ENCODE measurements at places on chromosomes 7 and 10.

- no peak for DNase-seq
These were observed 8.4 kb downstream of the LHPP start for GRCh38 chr10:124469956-124470484.

DNA sequence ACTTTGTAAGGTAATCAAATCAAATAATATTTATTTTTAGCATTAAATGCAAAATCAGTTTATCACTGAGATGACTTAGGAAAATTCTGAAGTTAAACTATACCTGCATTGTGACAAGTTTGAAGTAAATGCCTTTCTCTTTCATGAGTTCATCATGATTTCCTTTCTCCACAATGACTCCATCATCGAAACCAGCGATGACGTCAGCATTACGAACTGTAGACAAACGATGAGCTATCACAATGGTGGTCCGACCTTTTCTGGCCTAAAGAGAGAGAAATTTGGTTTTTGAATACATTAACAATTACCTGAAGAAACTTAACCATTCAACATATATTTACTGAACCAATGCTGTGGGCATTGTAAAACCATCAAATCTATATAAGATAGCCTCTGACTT lies 54.9 kb downstream of the ABCB1 start:
- DNase-seq, result no peak

- DNase-seq, result no peak
These were observed 303.4 kb downstream of the XPNPEP1 start for GRCh38 chr10:109619914-109620313.

GRCh38 chr10:13787015-13787421 lies 200.3 kb downstream of the PRPF18 start:
- DNase-seq, result peak; percentile 45

- DNase-seq, result no peak
These were observed 96.3 kb downstream of the RAB11FIP2 start for GRCh38 chr10:117950408-117950807.

DNA sequence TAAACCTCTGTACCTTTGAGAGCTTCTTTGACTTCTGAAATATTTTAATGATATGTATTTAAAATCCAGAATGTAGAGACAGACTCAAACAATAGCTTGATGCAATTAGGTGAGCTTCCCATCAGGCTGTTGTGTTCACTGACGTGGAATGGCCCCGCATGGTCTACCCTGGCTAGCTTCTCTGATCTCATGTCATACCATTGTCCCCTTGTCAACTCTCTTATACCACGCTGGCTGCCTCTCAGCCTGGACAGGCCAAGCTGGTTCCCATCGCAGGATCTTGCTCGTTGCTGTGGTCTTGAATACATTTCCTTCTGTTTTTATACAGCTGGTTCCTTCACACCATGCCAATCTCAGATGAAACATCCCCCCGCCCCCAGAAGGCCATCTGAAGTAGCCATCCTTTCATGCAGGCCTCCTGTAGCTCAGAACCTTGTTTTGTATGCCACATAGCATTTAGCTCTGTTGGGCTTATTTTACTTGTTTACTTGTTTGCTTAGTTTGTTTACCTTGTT lies 84.2 kb downstream of the FANK1 start:
- DNase-seq, result no peak

GRCh38 chr10:31152421-31153135 lies 120.9 kb upstream of the ZNF438 start:
- DNase-seq, result no peak

- DNase-seq, result no peak
These were observed 54.9 kb downstream of the PDGFA start for GRCh38 chr7:464454-465401.

- no peak for DNase-seq
These were observed 72.6 kb downstream of the TPK1 start for GRCh38 chr7:144763291-144763690.

GRCh38 chr7:126804604-126805003 lies 448.1 kb downstream of the GRM8 start:
- no peak for DNase-seq

GRCh38 chr7:99842926-99843325 lies 15.1 kb downstream of the CYP3A43 start:
- no peak for DNase-seq

GRCh38 chr7:119630406-119630969 lies 642.5 kb upstream of the KCND2 start:
- DNase-seq, result no peak

GRCh38 chr7:80634505-80634904 lies 3.9 kb upstream of the CD36 start:
- DNase-seq, result no peak

- DNase-seq, result no peak
These were observed 72.8 kb upstream of the GLCCI1 start for GRCh38 chr7:7895754-7896153.

GRCh38 chr10:114682121-114682520 lies 24.0 kb upstream of the ABLIM1 start:
- no peak for DNase-seq

- no peak for DNase-seq
These were observed 280.5 kb downstream of the KIF20B start for GRCh38 chr10:89981891-89982290.

DNA sequence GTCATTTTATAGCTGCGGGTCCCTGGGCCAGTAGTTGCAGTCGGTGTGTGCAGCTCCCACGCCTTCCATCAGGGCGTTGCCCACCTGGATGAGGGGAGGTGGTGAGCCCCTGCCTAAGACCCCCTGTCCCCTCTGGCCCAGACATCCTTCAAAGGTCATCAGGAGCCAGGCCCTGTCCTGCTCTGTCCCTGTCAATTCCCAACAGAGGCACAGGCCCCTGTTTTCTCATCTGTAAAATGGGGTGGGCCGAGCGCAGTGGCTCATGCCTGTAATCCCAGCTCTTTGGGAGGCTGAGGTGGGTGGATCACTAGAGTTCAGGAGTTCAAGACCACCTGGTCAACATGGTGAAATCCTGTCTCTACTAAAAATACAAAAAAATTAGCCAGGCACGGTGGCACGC lies 128.5 kb upstream of the TNRC18 start:
- no peak for DNase-seq

- DNase-seq, result peak; percentile 79
These were observed 22.8 kb upstream of the TTYH3 start for GRCh38 chr7:2608921-2609411.

DNA sequence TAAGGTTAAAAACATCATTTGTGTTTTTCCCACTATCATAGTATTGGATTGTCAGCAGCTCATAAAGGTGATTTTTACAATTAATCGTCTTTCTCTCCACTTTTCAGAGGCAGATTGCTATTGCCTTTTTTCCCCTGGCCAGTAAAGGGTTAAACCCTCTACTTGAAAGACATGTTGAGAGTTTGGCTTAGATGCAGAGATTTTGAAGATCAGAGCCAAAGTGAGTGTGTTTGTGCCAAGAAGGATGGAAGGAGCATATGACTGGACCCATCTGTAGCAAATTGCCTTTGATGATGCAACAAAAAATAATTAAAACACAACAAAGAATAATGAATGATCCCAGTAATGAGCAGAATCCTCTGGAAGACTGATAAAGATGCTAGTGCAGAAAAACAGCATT lies 373.1 kb downstream of the MALRD1 start:
- DNase-seq, result no peak

DNA sequence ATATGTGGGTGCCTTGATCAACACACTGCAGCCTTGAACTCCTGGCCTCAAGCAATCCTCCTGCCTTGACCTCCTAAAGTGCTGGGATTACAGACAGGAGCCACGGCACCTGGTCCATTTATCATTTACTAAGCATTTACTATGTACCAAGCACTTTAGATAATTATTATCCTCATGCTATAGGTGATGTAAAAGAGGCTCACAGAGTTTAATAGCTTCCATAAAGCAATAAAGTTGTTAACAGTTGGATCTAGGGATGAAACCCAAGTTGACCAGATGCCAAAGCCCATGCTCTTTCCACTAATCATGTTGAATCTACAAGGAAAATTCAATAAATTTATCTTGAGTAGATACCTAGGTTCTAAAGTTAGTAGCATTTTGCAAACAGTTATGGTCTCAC lies 5.0 kb downstream of the NAPEPLD start:
- no peak for DNase-seq

DNA sequence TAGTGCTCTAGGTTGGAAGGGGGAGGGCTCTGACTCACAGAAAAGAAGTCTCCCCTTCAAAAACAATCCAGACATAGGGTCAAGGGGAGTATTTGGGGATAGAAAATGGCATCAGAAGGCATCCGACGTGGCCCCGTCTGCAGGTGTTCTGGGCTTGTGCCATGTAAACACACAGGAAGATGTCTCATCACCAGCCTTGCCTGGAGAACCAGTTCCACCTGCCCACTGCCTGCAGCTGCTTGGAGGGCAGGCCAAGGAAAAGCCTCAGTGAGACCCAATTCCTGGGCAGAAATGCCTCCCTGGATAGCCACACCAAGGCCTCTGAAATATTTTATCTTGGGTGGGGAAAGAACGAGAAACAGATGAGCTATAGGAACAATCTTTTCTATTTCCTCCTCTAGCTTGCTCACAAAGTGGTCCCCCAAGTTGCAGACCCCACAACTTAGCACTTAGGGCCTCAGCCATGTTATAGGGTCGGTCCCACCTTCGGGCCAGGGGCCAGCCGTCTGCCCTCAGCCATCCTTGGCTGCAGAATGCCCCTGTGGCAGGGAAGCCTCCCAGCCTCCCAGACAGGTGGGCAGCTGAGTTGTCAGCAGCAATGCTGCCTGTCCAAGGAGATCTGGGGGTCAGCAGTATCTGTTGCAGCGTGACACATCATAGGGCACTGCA lies 54.3 kb upstream of the ECHDC3 start:
- DNase-seq, result no peak

- no peak for DNase-seq
These were observed 7.9 kb downstream of the LUC7L2 start for GRCh38 chr7:139367438-139368155.

DNA sequence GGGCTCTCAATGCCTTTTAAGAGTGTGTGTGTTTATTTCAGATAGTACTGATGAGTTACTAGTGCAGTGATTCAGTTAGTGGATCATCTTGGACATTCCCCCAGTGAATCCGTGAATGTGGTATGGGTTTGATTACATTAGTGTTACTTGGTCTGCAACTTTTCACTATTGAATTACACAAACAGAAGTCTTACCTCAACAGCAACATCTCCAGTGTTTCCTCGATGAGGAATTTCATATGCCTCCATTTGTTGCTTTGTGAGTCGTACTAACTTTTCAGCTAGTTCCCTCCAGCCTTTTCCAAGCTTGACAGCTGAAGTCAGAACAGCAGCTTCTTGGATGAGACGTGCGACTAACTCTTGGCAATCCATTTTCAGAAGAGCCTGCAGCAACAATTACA lies 63.2 kb downstream of the MACC1 start:
- no peak for DNase-seq

DNA sequence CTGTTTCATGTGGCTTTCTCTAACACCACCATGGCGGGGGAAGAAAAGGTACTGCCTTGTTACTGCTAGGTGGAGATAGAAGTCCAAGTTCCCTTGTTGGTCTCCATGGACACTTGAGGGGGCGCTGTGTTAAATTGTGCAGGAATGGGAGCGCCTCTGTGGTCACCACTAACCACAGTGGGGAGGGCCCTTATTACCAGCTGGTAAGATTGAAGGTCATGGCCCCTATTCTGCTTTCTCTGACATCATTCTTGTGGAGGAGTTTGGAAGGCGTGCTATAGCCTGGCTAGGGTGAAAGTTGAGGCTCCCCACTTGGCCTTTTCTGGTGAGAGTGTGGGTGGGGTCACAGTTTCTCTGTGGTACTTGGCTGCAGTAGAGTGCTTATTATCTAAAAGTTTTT lies 14.9 kb upstream of the MXI1 start:
- DNase-seq, result no peak

- DNase-seq, result no peak
These were observed 26.9 kb upstream of the SCIN start for GRCh38 chr7:12543586-12543985.

Measured in GM19239 (cell line).